ENCODE measurements at places on chromosomes 2 and 18. TPM values are rescaled to one million over a fixed set of nuclear protein-coding genes. Genes with fewer than 3 reads are reported as not detected.
A peak's percentile ranks its signal among the peaks of the same experiment; 100 is the strongest.

DNA sequence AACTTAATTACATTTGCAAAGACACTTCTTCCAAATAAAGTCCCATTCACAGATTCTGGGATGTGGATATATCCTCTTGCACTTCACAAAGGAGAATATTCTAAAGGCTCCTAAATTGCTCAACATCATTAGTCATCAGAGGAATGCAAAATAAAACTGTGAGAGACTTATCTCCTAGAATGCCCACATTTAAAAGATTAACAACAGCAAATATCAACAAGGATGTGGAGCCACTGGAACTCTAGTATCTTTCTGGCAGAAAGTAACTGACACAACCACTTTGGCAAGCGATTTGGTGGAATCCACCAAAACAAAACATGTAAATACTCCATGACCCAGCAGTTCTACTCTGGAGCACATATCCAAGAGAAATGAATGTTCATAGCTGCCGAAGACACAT is 4.6 kb downstream of the NEU2 start:
- DNase-seq = no peak

CACNB4 gene
- 1.8 TPM for total RNA-seq

DNA sequence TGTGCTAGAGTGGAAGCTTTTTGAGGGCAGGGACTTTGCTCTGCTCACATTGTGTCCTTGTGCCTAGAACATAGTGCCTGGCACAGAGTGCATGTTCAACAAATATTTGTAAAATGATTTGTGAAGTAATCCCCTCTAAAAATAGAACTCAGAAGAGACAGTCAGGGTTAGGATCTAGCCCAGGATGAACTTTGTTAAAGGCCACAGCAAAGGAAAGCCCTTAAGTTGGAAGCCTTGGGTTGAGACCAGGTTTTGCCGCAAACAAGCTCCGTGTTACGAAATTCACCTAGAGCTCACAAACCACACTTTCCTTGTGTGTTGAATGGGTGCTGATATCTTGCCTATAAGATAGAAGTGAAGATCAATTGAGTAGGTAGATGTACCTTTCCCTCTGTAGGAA is 84.2 kb downstream of the SETBP1 start:
- no peak for DNase-seq

GRCh38 chr2:234257859-234258561 is 207.5 kb downstream of the SPP2 start:
- DNase-seq = peak; percentile 78

- DNase-seq = no peak
Measured at GRCh38 chr18:55115606-55116005, 156.3 kb upstream of the CCDC68 start.

GRCh38 chr18:47422524-47422923 is 171.1 kb upstream of the SKOR2 start:
- DNase-seq = no peak
